Activated T-helper 1 cell treated with anti-CD3 and anti-CD28 coated beads, Interleukin-12 subunit alpha, Interleukin-12 subunit beta, Interleukin-2, Interleukin-4 antibody, amounts not matched to agents 30 ng/mL and 10 ng/mL and 1 ng/mL, durations not matched to agents 14 hours and 24 hours and 36 hours (primary cell): ENCODE measurements at places on chromosomes 11 and 22. TPM values are rescaled to one million over a fixed set of nuclear protein-coding genes. Genes with fewer than 3 reads are reported as not detected.

Gene OR51E2
- total RNA-seq = not detected in 2 replicates

Gene CNGA4
- 0.10 TPM in 1 of 2 replicates, not detected in the other for total RNA-seq

DNA sequence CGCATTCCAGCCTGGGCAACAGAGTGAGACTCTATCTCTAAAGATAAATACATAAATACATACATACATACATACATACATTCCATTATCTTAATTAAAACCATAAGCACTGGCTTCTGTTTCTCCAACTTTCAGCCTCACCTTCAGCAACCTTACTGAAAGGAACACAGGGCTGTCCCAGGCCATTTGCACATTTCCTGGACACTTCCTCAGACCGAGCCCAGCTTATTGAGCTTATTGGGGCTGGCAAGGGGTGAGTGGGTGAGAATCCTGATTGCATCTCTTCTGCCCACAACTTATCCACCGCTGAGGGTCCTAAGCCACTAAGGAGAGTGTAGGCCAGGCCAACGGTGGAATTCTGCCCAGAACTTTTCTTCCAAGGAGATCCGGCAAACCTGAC lies 16.5 kb upstream of the LRP5 start:
- no peaks in the 10 kb centered on the region for H3K36me3 ChIP-seq
- H3K4me1 ChIP-seq = no peaks in the 10 kb centered on the region
- H3K27ac ChIP-seq = no peak overlapping the region
- no peak for DNase-seq

DNA sequence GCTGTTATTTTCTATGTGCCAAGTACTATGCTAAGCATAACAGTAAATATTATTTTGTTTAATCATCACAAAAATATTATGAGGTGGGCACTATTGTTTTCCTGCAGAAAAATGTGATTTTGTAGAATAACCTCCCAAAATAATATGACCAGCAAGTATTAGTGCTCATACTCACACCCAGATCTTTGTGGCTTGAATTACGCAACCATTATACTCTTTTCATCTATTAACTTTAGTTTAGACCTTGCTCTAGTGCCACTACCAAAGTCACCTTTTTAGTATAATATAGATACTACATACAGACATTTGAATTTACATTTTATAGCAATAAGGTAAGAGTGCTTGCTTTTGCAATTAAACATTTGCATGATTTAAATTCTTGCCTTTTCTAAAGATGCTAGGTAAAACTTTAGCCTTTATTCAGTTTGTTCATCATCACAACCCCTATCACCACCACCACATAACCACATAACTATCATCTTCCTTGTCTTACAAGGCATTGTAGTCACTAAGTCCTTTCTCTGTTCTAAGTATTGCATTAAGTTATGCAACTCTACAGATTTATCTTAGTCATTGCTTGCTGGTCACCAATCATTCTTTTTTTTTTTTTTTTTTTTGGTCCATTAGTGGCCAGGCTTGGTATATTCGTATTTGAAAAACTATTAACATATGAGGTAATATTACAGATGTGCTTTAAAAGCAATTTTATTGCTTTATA lies 68.4 kb downstream of the GAS2 start:
- no peak overlapping the region for H3K4me3 ChIP-seq
- peaks cover 6% of the 10 kb centered on the region for H3K27me3 ChIP-seq
- no peaks in the 10 kb centered on the region for H3K36me3 ChIP-seq
- no peaks in the 10 kb centered on the region for H3K4me1 ChIP-seq
- DNase-seq = no peak
- H3K27ac ChIP-seq = no peak overlapping the region

DNA sequence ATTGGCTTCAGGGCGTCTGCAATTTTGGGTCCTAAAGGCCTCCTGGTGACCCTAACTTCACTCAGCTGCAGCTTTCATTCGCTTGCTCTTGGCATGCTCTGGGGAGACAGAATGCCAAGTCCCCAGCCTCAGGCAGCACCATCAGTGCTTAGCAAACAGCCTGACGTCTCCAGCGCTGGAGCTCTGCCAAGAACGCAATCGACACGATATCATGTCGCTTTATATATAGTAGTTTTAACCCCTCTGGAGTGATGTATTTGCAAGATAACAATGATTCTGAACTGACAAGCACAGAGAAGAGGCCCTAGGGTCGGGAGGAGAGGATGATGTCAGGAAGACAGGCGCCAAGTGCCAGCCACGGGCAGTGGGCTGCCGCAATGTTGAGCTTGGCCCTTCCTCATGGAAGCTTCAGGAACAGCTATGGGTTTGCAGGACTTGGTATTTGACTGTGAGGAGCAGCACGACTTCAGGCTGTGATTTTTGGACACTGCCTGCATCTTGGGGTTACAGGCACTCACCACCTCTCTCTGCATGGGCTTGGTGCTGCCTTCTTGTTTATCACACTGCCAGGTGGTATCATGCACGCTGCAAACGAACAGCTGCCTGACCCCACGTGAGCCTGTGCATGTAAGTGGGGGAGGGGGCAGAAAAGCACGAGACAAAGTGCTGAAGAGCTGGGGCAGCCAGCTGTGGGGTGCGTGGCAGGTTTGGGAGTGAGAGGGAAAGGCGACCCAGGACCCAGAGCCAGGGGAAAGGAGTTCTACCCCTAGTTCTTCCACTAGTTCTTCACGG lies 26.1 kb downstream of the B3GAT1 start:
- peaks cover 15% of the 10 kb centered on the region for H3K27me3 ChIP-seq
- no peak for DNase-seq

DNA sequence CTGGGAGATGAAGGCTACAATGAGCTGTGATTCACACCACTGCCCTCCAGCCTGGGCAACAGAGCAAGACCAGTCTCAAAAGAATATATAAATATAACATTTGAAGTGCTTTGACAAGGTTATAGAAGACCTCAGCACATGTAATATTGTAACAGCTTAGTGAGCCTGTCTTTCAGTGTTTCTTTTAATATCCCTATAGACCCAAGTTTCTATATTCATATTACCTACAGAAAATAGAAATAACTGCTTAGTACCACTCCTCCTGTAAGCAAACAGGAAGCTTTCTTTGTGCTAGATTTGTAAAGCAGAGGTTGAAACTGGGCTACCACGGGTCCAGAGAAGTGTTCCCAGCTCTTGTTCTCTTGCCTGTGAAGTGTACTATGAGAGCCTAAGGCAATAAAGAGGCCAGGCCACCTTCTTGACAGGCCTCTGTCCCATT lies 68.2 kb downstream of the PPP2R1B start:
- H3K27ac ChIP-seq = no peak overlapping the region
- no peak overlapping the region for H3K4me3 ChIP-seq
- no peak for DNase-seq
- H3K27me3 ChIP-seq = no peaks in the 10 kb centered on the region
- no peaks in the 10 kb centered on the region for H3K4me1 ChIP-seq

GRCh38 chr11:662689-663274 lies 25.7 kb downstream of the DRD4 start:
- H3K4me1 ChIP-seq = no peaks in the 10 kb centered on the region
- no peak for DNase-seq
- no peak overlapping the region for H3K4me3 ChIP-seq

GRCh38 chr11:35106595-35106994 lies 32.4 kb upstream of the CD44 start:
- H3K27me3 ChIP-seq = peaks cover 5% of the 10 kb centered on the region
- H3K4me3 ChIP-seq = no peak overlapping the region
- peaks cover 3% of the 10 kb centered on the region for H3K36me3 ChIP-seq
- no peak overlapping the region for H3K27ac ChIP-seq

- H3K4me1 ChIP-seq = no peaks in the 10 kb centered on the region
- H3K4me3 ChIP-seq = no peak overlapping the region
- H3K27ac ChIP-seq = no peak overlapping the region
- no peak for DNase-seq
- H3K27me3 ChIP-seq = peaks cover 42% of the 10 kb centered on the region
These were observed 2.1 kb downstream of the PAMR1 start for GRCh38 chr11:35523331-35523768.

GRCh38 chr11:20671856-20672546 lies 2.6 kb downstream of the NELL1 start:
- no peak overlapping the region for H3K4me3 ChIP-seq
- H3K36me3 ChIP-seq = peaks cover 3% of the 10 kb centered on the region
- peaks cover 53% of the 10 kb centered on the region for H3K27me3 ChIP-seq
- no peaks in the 10 kb centered on the region for H3K4me1 ChIP-seq
